ENCODE measurements at places on chromosomes 16 and 17. TPM values are rescaled to one million over a fixed set of nuclear protein-coding genes. Genes with fewer than 3 reads are reported as not detected.

CBX8 gene
- total RNA-seq: 5.7 TPM

P2RX5 gene
- 3.0 TPM for total RNA-seq

DRC3 gene
- total RNA-seq: 0.11 TPM

PYY gene
- not detected for total RNA-seq

KRT31 gene
- total RNA-seq: not detected

USP43 gene
- 9.1 TPM for total RNA-seq

NOG gene
- 2.3 TPM for total RNA-seq

HSD17B1 gene
- total RNA-seq: 19.3 TPM

WNT3 gene
- 2.2 TPM for total RNA-seq

COG7 gene
- total RNA-seq: 20.8 TPM

TBC1D3H gene
- not detected for total RNA-seq

TXNL4B gene
- total RNA-seq: 16.3 TPM

ZG16B gene
- not detected for total RNA-seq

TP53 gene
- total RNA-seq: 63.0 TPM

CDH16 gene
- 0.28 TPM for total RNA-seq

CNGB1 gene
- total RNA-seq: 0.45 TPM
